ENCODE measurements at places on chromosomes 7 and 10.

DNA sequence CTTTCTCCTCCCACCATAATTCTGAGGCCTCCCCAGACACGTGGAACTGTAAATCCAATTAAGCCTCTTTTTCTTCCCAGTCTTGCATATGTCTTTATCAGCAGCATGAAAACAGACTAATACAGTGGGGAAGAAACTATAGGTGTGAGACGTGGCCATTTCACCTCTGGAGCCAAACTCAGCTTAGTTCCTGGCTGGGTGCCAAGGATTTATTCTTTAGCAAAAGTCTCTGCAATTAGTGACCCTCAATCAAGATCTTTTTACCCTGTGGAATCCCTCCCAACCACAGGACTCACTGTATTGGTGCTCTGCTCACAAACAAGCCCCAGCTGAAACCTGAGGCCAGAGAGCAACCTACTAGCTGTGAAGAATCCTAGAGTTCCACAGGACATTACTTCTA, 28.1 kb upstream of the SFTPD start:
- DNase-seq, result no peak

- DNase-seq, result no peak
These were observed 13.0 kb upstream of the PFKP start for GRCh38 chr10:3054183-3054850.

- DNase-seq, result no peak
These were observed 18.2 kb downstream of the NT5C3A start for GRCh38 chr7:33044401-33044718.

DNA sequence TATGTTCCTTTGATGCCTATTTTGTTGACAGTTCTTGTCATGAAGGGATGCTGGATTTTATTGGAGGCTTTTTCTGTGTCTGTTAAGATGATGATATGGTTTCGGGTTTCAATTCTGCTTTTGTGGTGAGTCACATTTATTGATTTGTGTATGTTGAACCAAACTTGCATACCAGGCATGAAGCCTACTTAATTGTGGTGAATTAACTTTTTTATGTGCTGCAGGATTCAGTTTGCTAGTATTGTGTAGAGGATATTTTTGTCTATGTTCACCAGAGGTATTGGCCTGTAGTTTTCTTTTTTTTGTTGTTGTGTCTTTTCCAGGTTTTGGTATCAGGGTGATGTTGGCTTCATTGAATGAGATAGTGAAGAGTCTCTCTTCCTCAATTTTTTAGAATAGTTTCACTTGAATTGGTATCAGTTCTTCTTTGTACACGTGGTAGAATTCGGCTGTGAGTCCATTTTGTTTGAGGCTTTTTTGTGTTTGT, 345.9 kb downstream of the KIF20B start:
- no peak for DNase-seq

DNA sequence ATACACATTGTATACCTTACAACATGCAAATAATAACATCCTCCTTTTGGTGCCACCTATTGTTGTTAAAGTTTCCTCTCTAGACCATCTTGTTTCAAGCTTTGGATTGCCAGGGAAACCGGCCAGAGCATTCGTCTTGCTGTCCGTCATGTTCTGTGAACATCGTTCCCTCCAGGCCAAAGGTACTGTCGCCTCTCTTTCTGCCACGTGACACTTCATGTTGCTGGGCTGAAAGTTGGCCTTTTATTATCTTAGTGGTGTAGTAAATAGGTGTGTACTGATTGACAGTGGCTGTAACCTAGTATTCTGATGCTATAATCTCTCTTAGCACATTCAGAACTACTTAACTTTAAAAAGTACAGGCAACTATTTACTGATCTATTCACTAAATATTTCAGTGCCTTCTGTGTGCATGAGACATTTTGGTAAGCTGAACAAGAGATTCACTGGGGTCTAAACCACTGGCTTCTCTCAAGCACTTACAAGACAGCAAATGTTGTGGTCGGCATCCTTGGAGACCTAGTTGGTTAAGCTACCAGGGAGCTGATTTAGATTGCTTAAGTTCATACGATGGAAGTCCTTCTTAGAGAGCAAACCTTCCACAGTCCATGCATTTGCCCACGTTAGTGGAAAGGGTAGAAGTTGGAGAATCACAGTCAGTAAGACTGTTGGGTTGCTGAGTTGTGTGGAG, 52.4 kb downstream of the SHH start:
- no peak for DNase-seq

- DNase-seq, result no peak
These were observed 55.9 kb upstream of the AHR start for GRCh38 chr7:17242504-17242903.

GRCh38 chr10:7388602-7389001, 22.2 kb downstream of the SFMBT2 start:
- DNase-seq, result no peak

DNA sequence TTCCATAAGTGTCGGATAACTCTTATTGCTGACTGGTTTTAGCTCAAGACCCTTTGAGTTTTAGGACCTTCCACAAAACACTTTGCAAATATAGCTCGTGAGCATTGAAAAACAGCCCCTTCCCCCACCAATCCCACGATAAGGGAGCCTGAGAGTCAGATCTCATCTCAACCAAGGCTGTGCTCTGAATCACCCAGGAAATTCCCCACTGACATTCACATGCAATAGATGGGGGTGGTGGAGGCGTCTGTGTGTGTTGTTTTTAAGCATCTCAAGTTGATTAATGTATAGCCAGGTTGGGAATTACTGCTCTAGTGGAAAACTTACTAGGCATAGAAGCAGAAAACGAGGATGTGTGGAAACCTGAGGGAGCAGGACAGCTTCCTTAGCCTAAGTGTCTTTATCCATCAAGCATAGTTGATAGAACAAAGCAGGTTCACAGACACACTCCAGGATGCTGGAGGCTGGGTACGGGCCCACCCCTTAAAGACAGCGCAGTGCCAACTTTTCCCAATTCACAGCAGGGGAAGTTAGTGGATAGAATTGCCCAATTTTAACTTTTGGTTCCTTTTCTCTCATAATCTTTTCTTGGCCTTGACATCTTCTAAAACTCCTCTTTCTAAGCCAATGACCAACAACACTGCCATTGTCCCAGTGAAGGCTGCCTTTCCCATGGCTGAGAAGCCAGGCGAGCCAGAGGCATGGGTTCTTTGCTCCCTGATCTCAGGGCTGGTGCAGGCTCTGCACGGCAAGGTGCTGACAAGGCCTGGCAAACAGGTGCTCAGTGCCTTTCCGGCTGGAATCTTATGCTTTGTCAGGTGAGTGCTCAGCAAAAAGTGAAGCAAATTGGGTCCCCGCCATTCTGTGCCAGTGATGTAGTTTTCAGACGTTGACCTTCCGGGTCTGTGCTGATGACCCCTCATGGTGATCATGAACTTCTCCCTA, 98.5 kb upstream of the INSIG1 start:
- no peak for DNase-seq

GRCh38 chr10:124170631-124171030, 77.2 kb upstream of the CHST15 start:
- DNase-seq, result no peak

GRCh38 chr7:29488977-29489376, 74.7 kb upstream of the PRR15 start:
- DNase-seq, result no peak

- no peak for DNase-seq
These were observed 147.1 kb downstream of the LYZL1 start for GRCh38 chr10:29435809-29436501.

- no peak for DNase-seq
These were observed 13.6 kb upstream of the KCND2 start for GRCh38 chr7:120259386-120259785.

DNA sequence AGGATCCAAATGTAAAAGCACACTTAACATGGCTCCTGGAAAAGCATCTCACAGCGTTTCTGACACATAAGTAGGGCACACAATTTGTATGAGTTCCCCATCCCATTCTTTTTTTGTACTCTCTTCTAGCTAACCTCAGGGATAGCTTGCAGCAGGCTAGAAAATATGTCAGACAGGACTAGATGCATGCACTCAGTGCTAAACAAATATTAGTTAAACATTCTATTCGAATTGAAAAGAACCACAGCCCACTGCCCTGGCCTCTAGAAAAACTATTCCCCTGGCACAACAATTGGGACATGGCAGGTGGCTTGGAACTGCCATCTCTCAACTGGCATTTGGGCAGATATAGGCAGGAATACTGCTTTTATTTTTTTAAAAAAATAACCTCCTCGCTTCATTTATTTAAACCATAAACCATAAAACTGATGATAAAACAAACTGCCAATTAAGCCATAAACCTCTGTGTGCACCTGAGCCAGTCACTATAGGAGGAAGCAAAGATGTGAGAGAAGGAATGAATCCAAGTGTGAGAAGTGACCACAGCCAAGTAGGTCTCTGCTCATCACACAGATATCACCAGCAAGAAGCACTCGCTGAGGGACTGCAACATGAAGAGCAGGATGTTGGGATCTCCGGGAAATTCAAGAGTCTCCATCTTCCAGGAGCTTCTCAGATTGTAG, 394.1 kb downstream of the NEBL start:
- no peak for DNase-seq

- no peak for DNase-seq
These were observed 22.5 kb downstream of the PDZD8 start for GRCh38 chr10:117352724-117353123.

GRCh38 chr7:158710651-158711102, 6.1 kb upstream of the NCAPG2 start:
- no peak for DNase-seq

GRCh38 chr10:45596526-45596925, 76.0 kb downstream of the ZFAND4 start:
- DNase-seq, result no peak

GRCh38 chr7:129821476-129821875, 131.3 kb downstream of the UBE2H start:
- DNase-seq, result no peak

- DNase-seq, result no peak
These were observed 24.6 kb upstream of the AKAP9 start for GRCh38 chr7:91916051-91916440.

GRCh38 chr10:127161482-127161881, 34.9 kb downstream of the INSYN2A start:
- no peak for DNase-seq

- DNase-seq, result no peak
These were observed 247.3 kb downstream of the PARD3 start for GRCh38 chr10:34567659-34568253.

GRCh38 chr10:25017154-25017590, 760 bp downstream of the THNSL1 start:
- no peak for DNase-seq

- DNase-seq, result no peak
These were observed 16.3 kb downstream of the CYTH3 start for GRCh38 chr7:6256109-6256483.

DNA sequence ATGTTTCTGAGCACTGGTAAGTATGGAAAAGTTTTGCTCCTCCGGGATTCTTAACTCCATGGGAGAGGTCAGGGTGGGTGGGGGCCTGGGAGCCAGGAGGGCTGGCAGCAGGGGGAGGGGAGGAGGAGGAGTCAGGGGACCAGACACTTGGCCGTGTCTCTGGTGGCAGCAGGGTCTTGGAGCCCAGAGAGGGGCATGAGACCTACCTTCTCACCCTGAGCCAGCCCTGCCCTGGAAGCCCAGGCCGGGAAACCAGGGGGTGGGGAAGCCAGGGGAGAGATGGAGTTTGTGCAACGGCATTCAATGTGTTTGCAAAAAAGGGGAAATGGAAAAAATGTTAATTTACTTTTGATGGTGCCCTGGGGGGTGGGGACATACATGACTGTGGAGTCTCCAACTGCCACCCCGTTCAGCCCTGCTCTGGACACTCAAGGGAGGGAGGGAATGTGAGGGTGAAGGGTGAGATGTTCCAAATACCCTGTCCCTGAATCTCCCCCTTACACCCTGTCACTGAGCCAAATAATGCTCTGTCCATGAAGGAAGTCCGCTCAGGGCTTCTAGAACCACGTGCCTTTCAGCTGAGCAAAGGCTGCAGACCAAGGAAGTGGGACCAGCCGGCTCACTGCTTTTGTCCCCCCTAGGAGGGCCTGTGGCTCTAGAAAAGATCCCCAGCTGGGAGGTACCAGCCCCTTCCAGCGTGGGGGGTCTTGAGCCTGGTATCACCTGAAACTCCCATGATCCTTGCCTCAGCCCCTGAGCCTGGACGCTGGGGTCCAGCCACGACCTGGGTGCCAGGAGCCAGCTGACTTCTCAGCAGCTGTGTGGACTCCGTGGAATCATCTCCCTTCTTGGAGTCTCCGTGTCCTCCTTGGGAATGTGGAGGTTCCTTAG, 48.3 kb downstream of the TMEM270 start:
- no peak for DNase-seq

GRCh38 chr10:49552277-49552676, 13.4 kb upstream of the ERCC6 start:
- DNase-seq, result no peak

GRCh38 chr7:10662982-10663884, 310.4 kb upstream of the PHF14 start:
- DNase-seq, result no peak
